ENCODE measurements at places on chromosomes 3 and 15. TPM values are rescaled to one million over a fixed set of nuclear protein-coding genes. Genes with fewer than 3 reads are reported as not detected.
A peak's percentile ranks its signal among the peaks of the same experiment; 100 is the strongest.

GRCh38 chr3:46685446-46685845 lies 8.0 kb downstream of the ALS2CL start:
- DNase-seq = no peak
- no peaks in the 10 kb centered on the region for H3K4me1 ChIP-seq
- H3K4me3 ChIP-seq = no peak overlapping the region
- no peaks in the 10 kb centered on the region for H3K36me3 ChIP-seq

- peak overlapping the region; percentile 44 for H3K27ac ChIP-seq
- peaks cover 2% of the 10 kb centered on the region for H3K36me3 ChIP-seq
- H3K4me1 ChIP-seq = peaks cover 2% of the 10 kb centered on the region
- no peak overlapping the region for H3K4me3 ChIP-seq
- no peaks in the 10 kb centered on the region for H3K27me3 ChIP-seq
Observed at GRCh38 chr3:191353022-191353777, 22.9 kb upstream of the UTS2B start.

DNA sequence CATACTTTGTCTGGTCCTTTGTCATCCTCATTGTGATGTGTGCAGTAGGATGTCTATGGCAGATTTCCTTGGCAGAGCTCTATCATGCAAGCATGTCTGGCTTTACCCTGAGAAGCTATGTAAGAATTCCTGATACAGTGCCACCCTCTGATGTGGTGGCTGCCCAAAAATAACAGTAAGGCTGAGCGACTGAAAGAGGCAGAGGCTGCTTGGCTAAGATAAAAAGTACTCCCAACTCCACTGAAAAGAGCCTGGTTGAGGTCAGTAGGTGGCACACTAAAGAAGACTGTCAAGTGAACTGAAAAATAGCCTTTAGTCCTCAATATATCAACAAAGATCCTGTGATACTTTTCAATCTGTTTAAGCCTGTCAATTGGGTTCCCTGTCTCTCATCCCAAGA lies 31.7 kb downstream of the BTLA start:
- no peak overlapping the region for H3K4me3 ChIP-seq
- H3K27me3 ChIP-seq = no peaks in the 10 kb centered on the region
- H3K27ac ChIP-seq = no peak overlapping the region
- no peaks in the 10 kb centered on the region for H3K36me3 ChIP-seq

- H3K4me1 ChIP-seq = no peaks in the 10 kb centered on the region
- no peak for DNase-seq
Observed at GRCh38 chr3:109224333-109224732, 87.8 kb downstream of the C3orf85 start.

SH2D7 gene
- not detected for polyA plus RNA-seq

- H3K27me3 ChIP-seq = no peaks in the 10 kb centered on the region
- H3K27ac ChIP-seq = no peak overlapping the region
- no peaks in the 10 kb centered on the region for H3K4me1 ChIP-seq
Observed at GRCh38 chr15:74464216-74464615, 3.3 kb upstream of the UBL7 start.

LRRC31 gene
- not detected for polyA plus RNA-seq

Measured in aorta (tissue), 5 donors.